ENCODE measurements at places on chromosomes 7 and 10.

DNA sequence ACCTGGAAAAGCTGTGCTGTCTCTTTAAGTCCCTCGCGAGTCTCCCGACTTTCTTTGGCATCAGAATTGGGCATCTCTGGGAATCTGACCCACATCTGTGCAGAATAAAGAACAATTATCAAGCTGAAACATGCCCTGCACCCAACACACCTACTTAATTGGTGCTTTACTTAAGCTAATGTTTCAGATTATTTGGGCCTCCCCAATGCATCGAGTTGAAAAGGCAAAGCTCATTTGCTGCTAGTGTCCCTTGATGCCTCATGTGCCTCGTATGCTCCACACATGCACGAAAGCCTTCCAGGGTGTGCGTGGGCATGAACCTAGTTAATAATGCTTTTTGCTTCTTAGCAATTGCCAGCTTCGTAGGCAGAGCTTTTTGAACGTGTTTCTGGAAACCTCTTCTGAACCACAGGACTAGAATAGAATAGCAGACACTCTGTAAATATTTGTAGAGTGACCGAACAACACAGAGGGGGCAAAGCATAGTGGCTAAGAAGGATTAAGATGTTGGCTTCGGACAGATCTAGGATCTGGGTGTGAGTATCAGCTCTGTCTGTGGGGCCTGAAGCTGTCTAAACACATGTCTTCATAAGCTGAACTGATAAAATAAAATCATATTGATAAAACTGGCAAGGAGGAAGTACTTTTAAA lies 26.7 kb upstream of the FGFR2 start:
- DNase-seq = no peak

GRCh38 chr7:1096156-1097119 lies 8.5 kb downstream of the GPER1 start:
- peak; percentile 45 for DNase-seq

GRCh38 chr10:8054244-8054493 lies 319 bp upstream of the GATA3 start:
- no peak for DNase-seq

DNA sequence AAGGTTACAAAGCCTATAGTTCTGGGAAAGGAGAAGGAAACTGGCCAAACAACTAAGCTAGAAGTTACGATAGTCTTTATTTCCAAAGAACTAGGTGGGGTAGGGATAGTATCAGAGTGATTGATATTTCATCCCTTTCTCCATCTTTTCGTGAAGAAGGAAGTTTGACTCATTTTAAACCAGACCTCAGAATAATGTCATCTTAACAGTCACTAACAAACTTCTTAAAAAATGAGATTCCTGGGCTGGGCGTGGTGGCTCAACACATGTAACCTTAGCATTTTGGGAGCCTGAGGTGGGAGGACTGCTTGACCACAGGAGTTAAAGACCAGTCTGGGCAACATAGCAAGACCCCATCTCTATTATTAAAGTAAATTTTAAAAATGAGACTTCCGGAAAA lies 69.4 kb downstream of the ARL4A start:
- no peak for DNase-seq

GRCh38 chr7:74535951-74536356 lies 82.2 kb downstream of the GTF2IRD1 start:
- DNase-seq = no peak

- no peak for DNase-seq
These were observed 36.1 kb downstream of the PPP1R3C start for GRCh38 chr10:91596825-91597196.

GRCh38 chr7:84339306-84339705 lies 144.7 kb upstream of the SEMA3A start:
- no peak for DNase-seq

- DNase-seq = no peak
These were observed 523.0 kb downstream of the PTPRN2 start for GRCh38 chr7:158064631-158065030.

DNA sequence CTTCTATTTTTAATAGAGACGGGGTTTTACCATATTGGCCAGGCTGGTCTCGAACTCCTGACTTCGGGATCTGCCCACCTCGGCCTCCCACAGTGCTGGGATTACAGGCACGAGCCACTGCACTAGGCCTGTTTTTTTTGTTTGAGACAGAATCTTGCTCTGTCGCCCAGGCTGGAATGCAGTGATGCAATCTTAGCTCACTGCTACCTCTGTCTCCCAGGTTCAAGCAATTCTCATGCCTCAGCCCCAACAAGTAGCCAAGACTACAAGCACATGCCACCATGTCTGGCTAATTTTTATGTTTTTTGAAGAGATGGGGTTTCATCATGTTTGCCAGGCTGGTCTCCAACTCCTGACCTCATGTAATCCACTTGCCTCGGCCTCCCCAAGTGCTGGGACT lies 73.7 kb downstream of the TYW1B start:
- DNase-seq = no peak

GRCh38 chr7:134316539-134317344 lies at the start of gene SLC35B4:
SLC35B4 (minus strand) TSS chr7:134316930; CDS start chr7:134316751, 179 bp downstream.
- peak; percentile 99 for DNase-seq

Measured in cerebellar cortex (tissue), 1 donor.